ENCODE measurements at places on chromosomes 7 and 10. TPM values are rescaled to one million over a fixed set of nuclear protein-coding genes. Genes with fewer than 3 reads are reported as not detected.

- H3K27me3 ChIP-seq = no peaks in the 10 kb centered on the region
- no peaks in the 10 kb centered on the region for H3K36me3 ChIP-seq
- peak overlapping the region; percentile 20 for H3K4me3 ChIP-seq
- no peak for DNase-seq
- H3K27ac ChIP-seq = no peak overlapping the region
- peaks cover 48% of the 10 kb centered on the region for H3K4me1 ChIP-seq
Observed at GRCh38 chr10:5711642-5712041, 27.0 kb downstream of the TASOR2 start.

DNA sequence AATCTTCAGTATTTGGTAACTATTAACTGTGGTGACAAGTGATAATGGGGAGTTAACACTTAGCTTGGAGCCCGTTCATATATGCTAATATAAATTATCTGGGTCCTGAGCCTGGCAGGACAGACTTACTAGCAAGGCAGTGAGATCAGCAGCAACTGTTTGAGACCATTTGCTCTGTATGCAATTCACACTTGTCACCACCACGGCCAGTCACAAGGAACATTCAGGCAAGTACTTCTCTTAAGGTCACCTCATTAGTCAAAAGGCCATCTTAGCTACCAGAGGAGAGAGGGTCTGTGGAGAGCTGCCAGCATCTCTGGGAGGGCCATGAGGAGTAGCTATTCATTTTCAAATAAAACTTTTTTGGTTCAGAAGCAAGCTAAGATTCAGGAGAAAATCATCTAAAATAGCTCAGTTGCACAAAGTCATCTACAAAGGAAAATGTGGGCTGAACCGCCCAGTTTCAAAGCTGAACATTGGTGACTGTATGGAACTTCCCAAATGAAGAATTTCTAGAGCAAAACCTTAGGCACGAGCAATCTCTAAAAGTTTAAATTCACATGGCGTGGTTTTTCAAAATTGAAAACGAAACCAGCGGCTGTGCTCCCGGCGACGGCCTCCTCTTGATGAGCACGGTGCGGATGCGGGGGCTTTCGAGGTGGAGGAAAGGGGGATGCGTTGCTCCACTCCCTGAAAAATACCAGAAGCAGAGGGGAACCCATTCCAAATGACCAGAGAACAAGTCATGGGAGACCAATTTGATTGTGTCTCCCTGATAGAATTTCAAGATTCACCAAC, 233.5 kb upstream of the MGMT start:
- no peaks in the 10 kb centered on the region for H3K36me3 ChIP-seq
- no peak for DNase-seq
- no peaks in the 10 kb centered on the region for H3K27me3 ChIP-seq
- H3K4me3 ChIP-seq = no peak overlapping the region
- no peaks in the 10 kb centered on the region for H3K4me1 ChIP-seq

The SHOC2 gene
- polyA plus RNA-seq = 49.8 TPM

The MARVELD1 gene
- polyA plus RNA-seq = 0.22 TPM

The DIP2C gene
- 2.1 TPM for polyA plus RNA-seq

- no peaks in the 10 kb centered on the region for H3K4me1 ChIP-seq
- DNase-seq = no peak
- peaks cover 16% of the 10 kb centered on the region for H3K27me3 ChIP-seq
- no peaks in the 10 kb centered on the region for H3K36me3 ChIP-seq
Observed at GRCh38 chr7:122886357-122887081, at the start of gene CADPS2. CADPS2 (minus strand) TSS chr7:122886460; CDS start chr7:122886337, 123 bp downstream.

- H3K27ac ChIP-seq = no peak overlapping the region
- H3K27me3 ChIP-seq = no peaks in the 10 kb centered on the region
- no peaks in the 10 kb centered on the region for H3K4me1 ChIP-seq
- no peaks in the 10 kb centered on the region for H3K36me3 ChIP-seq
- no peak for DNase-seq
- H3K4me3 ChIP-seq = no peak overlapping the region
Observed at GRCh38 chr10:89236226-89236797, 15.3 kb downstream of the LIPA start.

The SNCG gene
- not detected for polyA plus RNA-seq

DNA sequence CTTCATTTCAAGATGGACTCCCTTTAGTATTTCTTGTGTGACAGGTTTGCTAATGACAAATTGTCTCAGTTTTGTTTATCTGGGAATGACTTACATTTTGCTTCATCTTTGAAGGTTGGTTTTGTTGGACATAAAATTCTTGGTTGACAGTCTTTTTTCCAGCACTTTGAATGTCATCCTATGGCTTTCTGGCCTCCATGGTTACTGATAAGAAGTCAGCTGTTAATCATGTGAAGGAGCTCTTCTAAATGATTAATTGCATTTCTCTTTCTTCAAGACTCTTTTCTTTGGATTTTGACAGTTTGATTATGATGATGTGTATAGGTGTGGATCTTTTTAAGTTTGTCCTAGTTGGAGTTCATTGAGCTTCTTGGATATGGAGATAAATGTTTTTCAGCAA, 26.9 kb upstream of the HHEX start:
- no peak for DNase-seq
- no peak overlapping the region for H3K4me3 ChIP-seq
- no peaks in the 10 kb centered on the region for H3K27me3 ChIP-seq
- no peaks in the 10 kb centered on the region for H3K4me1 ChIP-seq

DNA sequence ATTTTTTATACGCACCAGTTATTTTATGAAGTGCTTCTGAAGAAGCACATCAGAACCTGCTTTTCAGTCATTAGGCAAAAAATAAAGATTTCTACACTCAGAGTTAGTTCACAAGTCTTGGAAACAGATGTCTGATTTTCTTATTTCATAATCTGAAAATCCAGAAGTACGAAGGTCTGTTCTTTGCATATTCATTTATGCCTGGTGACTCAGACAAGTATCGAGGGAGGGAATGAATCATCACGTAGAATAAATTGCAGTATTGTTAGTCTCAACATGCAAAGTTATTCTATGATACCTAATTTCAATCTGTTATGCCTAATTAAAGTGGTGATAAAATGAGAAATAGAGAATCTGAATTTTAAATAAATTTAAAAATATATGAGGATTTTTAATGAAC, 113.6 kb upstream of the SEM1 start:
- no peak overlapping the region for H3K4me3 ChIP-seq
- no peak for DNase-seq
- H3K27me3 ChIP-seq = no peaks in the 10 kb centered on the region
- H3K27ac ChIP-seq = no peak overlapping the region

DNA sequence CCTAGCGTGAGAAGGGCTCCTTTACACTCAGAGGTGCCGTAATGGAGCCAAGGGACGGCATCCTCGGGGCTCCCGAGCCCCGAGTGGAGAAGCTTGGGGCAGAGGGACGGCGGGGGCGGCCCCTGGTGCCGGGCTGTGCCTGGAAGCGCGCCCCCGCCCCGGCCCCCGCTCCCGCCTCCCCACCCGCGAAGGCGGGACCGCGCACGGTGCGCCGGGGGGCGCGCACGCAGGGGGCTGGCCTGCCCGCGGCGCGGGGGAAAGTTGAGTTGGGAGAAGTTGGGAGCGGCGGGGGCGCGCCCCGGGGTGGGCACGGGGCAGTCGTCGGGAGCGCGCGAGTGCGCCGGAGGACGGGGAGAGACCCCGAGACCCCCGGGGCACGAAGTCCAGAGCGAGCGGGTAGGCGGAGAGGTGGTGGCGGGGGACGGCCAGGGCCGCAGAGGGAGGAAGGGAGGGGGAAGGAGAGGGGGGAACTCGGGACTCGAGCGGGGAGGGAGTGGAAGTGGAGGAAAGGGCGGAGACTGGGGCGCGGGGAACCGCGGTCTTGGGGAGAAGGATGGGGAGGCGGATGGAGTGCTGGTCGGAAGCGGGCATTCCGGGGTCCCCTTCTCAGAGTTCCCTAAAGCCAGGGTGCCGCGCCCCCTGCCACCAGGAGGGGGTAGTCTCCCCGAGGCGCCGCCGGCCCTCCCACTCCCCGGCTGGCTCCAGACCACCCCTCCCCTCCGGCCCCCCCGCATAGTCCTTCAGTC, at the start of gene SLC4A2:
SLC4A2 (plus strand) TSS at position 223 of the 746 bp plus-strand sequence. CDS start 2,399 bp downstream, outside the sequence.
- peaks cover 2% of the 10 kb centered on the region for H3K36me3 ChIP-seq
- DNase-seq = peak; percentile 60
- peak within 1 kb of the TSS; percentile 85 for H3K27ac ChIP-seq
- no peaks in the 10 kb centered on the region for H3K27me3 ChIP-seq
- H3K4me1 ChIP-seq = peaks cover 41% of the 10 kb centered on the region

- H3K4me1 ChIP-seq = peaks cover 51% of the 10 kb centered on the region
- no peak overlapping the region for H3K4me3 ChIP-seq
- H3K27me3 ChIP-seq = no peaks in the 10 kb centered on the region
- DNase-seq = no peak
- H3K27ac ChIP-seq = no peak overlapping the region
- peaks cover 41% of the 10 kb centered on the region for H3K36me3 ChIP-seq
Observed at GRCh38 chr10:73809061-73809818, 2.2 kb downstream of the NDST2 start.

- H3K27ac ChIP-seq = peak overlapping the region; percentile 7
- H3K4me3 ChIP-seq = no peak overlapping the region
- DNase-seq = no peak
- H3K4me1 ChIP-seq = peaks cover 77% of the 10 kb centered on the region
Observed at GRCh38 chr10:119500123-119500795, 42.3 kb downstream of the RGS10 start.

GRCh38 chr7:90769036-90769435, 172.9 kb downstream of the CDK14 start:
- H3K27ac ChIP-seq = no peak overlapping the region
- no peak for DNase-seq
- H3K36me3 ChIP-seq = no peaks in the 10 kb centered on the region
- no peaks in the 10 kb centered on the region for H3K27me3 ChIP-seq
- no peak overlapping the region for H3K4me3 ChIP-seq
- H3K4me1 ChIP-seq = no peaks in the 10 kb centered on the region

The CAV2 gene
- polyA plus RNA-seq = not detected

GRCh38 chr7:94394437-94395140, at the start of gene COL1A2:
COL1A2 (plus strand) TSS chr7:94394895; CDS start chr7:94395032, 137 bp downstream.
- no peak within 1 kb of the TSS for H3K27ac ChIP-seq
- no peak within 1 kb of the TSS for H3K4me3 ChIP-seq
- H3K36me3 ChIP-seq = no peaks in the 10 kb centered on the region
- DNase-seq = no peak
- peaks cover 3% of the 10 kb centered on the region for H3K27me3 ChIP-seq
- H3K4me1 ChIP-seq = peaks cover 11% of the 10 kb centered on the region

DNA sequence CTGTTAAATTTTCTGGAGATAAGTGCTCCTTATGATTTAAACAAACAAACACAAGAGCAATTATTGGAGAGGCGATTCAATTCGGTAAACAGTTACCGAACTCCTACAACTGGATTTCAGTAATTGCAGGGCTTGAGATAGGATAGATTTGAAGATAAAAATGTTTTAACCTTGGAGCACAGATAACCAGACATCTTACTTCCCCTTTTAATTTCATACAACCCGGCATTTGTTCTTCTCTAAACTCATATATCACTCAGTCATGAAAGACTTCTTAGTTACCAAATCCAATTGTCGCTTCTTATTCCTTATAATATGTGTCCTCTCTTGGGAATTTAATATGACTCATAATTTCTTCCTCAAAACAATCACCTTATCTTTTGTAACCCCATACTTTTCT, 235.9 kb upstream of the CSTF2T start:
- H3K4me3 ChIP-seq = no peak overlapping the region
- H3K4me1 ChIP-seq = no peaks in the 10 kb centered on the region
- no peaks in the 10 kb centered on the region for H3K36me3 ChIP-seq
- no peak for DNase-seq
- H3K27ac ChIP-seq = no peak overlapping the region

DNA sequence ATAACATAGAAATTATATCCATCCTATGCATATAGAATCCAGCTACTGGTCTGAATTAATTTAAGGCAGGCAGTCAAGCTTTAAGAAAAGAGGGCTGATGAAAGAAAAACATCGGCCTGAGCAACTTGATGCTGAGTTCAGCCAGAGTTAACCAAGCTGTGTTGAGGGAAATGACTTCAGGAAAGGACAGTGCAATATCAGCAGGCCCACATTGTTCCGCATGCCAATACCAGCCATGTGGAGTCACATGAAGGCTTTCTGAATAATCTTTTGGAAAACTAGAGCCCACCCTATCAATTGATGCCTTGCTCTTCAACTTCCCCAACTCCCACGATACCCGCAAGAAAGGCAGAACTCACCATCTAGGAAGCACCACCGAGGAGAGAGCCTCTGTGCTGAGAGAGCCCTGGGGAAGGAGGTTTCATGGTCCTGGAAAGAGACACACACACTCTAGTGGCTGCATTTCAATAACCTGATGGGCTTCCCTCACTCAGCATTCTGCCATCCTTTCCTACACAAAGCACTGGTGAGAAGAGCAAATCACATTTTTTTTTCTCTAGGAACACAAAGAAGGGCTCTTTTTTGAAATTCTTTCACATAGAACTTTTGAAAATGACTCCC, 125.8 kb upstream of the PTN start:
- no peaks in the 10 kb centered on the region for H3K27me3 ChIP-seq
- H3K36me3 ChIP-seq = no peaks in the 10 kb centered on the region

GRCh38 chr10:15123749-15124184, 26.6 kb downstream of the RPP38 start:
- H3K27ac ChIP-seq = no peak overlapping the region
- H3K36me3 ChIP-seq = peaks cover 19% of the 10 kb centered on the region
- H3K4me1 ChIP-seq = no peaks in the 10 kb centered on the region
- no peak overlapping the region for H3K4me3 ChIP-seq

The PAX4 gene
- not detected for polyA plus RNA-seq

The CARD11 gene
- 4.9 TPM for polyA plus RNA-seq

- H3K4me1 ChIP-seq = no peaks in the 10 kb centered on the region
- no peak for DNase-seq
- no peak overlapping the region for H3K27ac ChIP-seq
- no peak overlapping the region for H3K4me3 ChIP-seq
- H3K27me3 ChIP-seq = no peaks in the 10 kb centered on the region
Observed at GRCh38 chr10:64771253-64772050, 1250.3 kb downstream of the REEP3 start.

The C10orf95 gene
- 0.42 TPM for polyA plus RNA-seq

The GRM3 gene
- not detected for polyA plus RNA-seq

The OPN1SW gene
- not detected for polyA plus RNA-seq

GRCh38 chr10:118585794-118586193, 9.7 kb downstream of the PRLHR start:
- no peak for DNase-seq
- no peaks in the 10 kb centered on the region for H3K4me1 ChIP-seq
- H3K4me3 ChIP-seq = no peak overlapping the region
- no peaks in the 10 kb centered on the region for H3K36me3 ChIP-seq

The WEE2 gene
- not detected for polyA plus RNA-seq

- no peaks in the 10 kb centered on the region for H3K36me3 ChIP-seq
- no peaks in the 10 kb centered on the region for H3K27me3 ChIP-seq
- H3K27ac ChIP-seq = no peak overlapping the region
- no peak overlapping the region for H3K4me3 ChIP-seq
- DNase-seq = no peak
- no peaks in the 10 kb centered on the region for H3K4me1 ChIP-seq
Observed at GRCh38 chr10:48705401-48705938, 20.8 kb downstream of the WDFY4 start.

The BEND7 gene
- not detected for polyA plus RNA-seq

The CCL26 gene
- not detected for polyA plus RNA-seq

- no peaks in the 10 kb centered on the region for H3K27me3 ChIP-seq
- H3K36me3 ChIP-seq = no peaks in the 10 kb centered on the region
- H3K4me1 ChIP-seq = no peaks in the 10 kb centered on the region
- no peak for DNase-seq
- H3K27ac ChIP-seq = no peak overlapping the region
- H3K4me3 ChIP-seq = no peak overlapping the region
Observed at GRCh38 chr10:60955957-60956425, 12.0 kb upstream of the RHOBTB1 start.

- no peaks in the 10 kb centered on the region for H3K4me1 ChIP-seq
- no peaks in the 10 kb centered on the region for H3K36me3 ChIP-seq
- DNase-seq = no peak
- H3K4me3 ChIP-seq = no peak overlapping the region
- no peak overlapping the region for H3K27ac ChIP-seq
Observed at GRCh38 chr7:29453021-29453420, 110.6 kb upstream of the PRR15 start.
